ENCODE measurements at places on chromosomes 11 and 22.

DNA sequence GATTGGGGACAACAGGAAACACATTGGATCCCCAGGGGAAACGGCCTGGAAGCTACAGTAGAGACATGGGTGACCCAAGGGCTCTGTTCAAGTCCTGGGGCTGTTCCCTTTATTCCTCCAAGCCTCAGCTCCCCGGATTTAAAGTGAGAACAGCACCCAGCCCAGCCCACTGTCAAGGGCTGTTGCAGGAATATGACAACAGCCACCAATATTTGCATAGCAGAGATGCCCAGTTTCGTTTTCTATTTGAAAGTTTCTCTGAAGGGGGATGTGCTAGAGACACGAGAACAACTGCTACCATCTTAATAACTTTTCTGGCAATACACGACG lies 81.1 kb upstream of the WNT7B start:
- peak; percentile 75 for DNase-seq

DNA sequence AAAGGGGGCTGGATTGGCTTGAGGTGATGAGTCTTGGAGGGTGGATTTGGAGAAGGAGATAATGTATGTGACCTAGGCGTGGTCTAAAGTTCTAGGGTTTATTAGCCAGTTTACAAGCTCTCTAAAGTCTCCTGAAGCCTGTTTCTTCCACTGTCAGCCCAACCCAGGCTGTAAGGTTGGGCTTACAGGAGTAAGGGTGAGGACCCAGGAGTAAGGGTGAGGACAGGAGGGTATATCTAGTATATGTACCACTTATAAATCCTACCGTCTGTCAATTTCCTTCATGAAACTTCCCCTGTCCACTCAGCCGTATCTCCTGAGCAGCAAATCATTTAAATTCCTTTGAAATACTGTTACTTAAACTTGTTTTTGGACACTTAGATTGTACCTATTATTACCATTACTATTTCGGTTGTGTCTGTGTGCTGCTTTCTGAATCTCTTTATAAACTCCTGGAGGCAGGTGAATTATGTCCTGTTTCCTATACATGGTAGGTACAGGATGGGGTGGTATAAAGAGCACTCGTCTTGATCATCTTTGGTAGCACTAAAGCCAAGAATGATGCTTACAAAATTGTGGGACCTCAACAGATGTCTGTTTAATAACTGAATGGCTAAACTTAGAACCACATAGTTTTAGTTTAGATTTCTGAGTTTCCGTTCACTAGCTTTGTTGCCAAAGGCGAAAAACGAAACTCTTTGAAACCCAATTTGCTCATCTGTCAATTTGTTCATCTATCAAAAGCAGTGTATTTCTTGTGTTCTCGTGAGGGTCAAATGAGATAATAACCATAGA lies 192.0 kb downstream of the GRIK4 start:
- DNase-seq: no peak

DNA sequence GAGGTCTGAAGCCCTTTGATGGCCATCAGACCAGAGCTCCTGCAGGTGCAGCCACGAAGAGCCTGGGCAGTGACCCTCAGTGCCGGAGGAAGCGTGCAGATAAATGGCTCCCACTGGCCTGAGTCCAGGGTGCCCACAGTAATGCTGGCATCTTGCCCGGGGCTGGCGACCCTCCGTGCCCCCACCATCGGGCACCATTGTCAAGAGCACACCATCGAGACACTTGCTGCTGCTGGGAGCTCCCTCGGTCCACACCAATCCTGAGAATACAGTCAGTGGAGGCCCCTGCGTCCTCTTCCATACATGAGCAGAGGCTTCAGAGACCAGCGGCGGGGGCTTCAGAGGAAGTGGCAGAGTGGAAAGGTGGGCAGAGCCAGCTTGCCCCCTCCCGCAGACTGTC lies 1448.3 kb downstream of the BRD1 start:
- DNase-seq: no peak

GRCh38 chr11:108135845-108136544 lies 14.6 kb downstream of the ACAT1 start:
- peak; percentile 4 for DNase-seq

GRCh38 chr11:80165744-80166143 lies 724.9 kb upstream of the TENM4 start:
- no peak for DNase-seq

GRCh38 chr22:45455212-45455611 lies 41.7 kb downstream of the RIBC2 start:
- DNase-seq: no peak

GRCh38 chr11:121889186-121889585 lies 226.8 kb downstream of the BLID start:
- DNase-seq: no peak

DNA sequence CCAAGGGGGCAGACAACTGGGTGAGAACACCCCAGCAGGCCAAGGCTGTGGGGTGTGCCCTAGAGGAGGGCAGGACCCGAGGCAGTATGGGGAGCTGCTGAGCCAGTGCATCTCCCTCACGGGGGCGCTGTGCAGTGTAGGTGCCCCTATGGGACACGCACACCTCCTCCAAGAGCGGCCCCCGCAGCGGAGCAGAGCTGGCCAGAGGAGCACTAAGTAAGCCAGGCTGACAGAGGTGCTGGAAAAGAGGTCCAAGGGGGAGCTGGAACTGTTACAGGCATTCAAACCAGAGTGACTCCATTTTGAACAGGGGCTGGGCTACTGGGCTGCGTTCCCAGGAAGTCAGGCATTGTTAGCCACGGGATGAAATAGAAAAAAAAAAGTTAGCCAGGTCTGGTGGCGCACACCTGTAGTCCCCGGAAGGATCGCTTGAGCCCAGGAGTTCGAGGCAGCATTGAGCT lies 41.8 kb downstream of the TST start:
- DNase-seq: peak; percentile 34

DNA sequence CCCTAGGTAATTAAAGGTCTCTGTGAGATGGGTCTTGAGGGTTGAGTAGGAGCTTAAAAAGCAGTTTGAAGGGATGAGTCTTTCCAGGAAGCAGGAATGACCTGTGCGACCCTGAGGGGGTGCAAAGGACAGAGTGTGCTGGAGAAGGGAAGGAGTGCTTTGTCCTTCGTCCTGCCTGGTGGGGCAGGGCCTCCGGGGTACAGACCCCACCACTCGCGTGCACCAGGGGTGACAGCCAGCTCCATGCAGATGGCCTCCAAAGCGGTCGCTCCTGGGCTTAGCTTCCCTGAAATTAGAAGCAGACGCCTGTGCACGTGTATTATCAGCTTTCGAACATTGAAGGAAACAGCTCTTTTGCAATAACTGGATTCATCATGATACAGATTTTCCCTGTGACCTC lies 959.8 kb downstream of the BRD1 start:
- no peak for DNase-seq

DNA sequence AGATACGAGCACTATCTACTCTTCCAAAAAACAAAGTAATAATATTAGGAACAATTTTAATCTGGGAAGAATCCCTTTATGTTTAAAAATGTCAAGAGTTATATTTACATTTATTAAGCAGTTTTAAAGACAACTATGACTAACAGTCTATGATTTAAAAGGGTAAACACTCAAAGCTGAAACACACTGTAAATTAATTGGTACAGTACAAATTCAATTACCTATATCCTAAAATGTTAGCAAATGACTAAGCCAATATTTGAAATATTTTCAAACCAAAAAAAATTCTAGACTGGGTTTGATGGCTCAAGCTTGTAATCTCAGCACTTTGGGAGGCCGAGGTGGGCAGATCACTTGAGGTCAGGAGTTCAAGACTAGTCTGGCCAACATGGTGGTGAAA lies 36.0 kb upstream of the CHRNA10 start:
- DNase-seq: no peak

Measured in A172 (cell line).